ENCODE measurements at places on chromosomes 2 and 18. TPM values are rescaled to one million over a fixed set of nuclear protein-coding genes. Genes with fewer than 3 reads are reported as not detected.

NEU2 gene
- total RNA-seq, result not detected

CROCC2 gene
- not detected for total RNA-seq

ESPNL gene
- total RNA-seq, result not detected

ANKRD30BL gene
- not detected for total RNA-seq

SULT1C4 gene
- total RNA-seq, result not detected

Data from CD4-positive, alpha-beta T cell (primary cell).